ENCODE measurements at places on chromosomes 7 and 10.

DNA sequence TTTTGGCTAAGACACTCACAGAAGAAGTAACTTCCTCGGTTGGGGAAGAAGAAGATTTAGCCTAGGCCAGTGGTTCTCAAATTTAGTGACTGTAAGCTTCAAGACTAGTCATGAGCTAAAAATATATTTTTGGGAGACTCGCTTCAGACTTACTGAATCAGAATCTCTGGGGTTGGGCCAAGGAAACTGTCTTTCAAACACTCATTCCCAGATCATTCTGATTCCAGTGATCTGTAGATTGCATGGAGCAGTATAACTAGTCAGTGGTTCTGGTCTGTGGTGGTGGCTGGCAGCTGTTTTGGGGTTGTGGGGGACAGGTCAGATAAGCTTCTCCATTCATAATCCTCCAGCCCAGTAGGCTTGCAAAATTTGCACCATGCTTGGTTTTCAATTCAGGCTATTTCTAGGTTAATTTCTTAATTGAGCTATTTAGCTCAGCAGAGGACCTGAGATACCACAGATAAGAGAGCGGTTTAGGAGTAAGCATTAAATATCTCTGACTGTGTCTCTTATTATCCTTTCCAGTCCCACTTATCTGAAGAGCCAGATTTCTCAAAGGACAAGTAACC, 3.8 kb upstream of the KAT6B start:
- peak; percentile 21 for DNase-seq

DNA sequence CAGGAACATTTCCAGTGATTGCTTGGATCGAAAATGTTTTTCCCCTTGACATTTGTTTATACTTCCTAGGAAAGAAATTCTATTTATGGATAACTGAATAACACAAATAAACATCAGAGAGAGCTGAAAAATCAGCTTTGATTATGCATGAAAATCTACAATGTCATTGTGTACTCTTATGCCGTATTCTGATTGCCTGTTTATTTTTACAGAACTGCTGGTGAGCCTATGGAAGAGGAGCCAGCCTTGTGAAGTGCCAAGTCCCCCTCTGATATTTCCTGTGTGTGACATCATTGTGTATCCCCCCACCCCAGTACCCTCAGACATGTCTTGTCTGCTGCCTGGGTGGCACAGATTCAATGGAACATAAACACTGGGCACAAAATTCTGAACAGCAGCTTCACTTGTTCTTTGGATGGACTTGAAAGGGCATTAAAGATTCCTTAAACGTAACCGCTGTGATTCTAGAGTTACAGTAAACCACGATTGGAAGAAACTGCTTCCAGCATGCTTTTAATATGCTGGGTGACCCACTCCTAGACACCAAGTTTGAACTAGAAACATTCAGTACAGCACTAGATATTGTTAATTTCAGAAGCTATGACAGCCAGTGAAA, 121.5 kb downstream of the TWIST1 start:
- no peak for DNase-seq

DNA sequence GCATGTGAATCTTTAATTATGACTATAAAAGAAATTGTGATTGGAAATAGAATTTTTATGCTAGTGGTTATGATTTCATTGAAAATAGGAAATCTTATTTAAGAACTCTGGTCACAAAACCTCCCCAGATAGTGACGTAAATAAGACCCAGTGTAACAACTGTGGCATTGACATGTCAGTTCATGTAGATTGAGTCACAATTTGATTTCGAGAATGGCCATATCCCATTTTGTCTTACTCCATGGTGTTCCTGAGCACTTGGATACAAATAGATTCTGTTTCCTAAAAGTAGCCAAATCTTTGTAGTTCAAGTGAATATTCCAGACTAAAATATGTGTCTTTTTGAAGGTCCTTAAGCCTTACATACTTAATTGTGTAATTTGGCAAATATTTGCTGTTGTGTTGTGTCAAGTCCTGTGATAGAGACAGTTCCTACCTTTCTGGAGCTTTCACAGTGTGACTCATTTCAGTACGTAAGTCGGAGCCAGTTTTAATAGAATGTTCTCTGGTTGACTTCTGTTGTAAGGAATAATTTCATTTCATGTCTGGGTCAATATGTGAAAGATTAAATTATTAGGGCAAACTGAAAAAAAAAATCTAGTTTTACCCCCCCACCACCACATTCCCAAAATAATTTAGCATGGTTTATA, 37.1 kb upstream of the TOMM7 start:
- DNase-seq, result peak; percentile 63

- DNase-seq, result no peak
Observed at GRCh38 chr10:80333983-80334382, 22.6 kb downstream of the DYDC1 start.

- DNase-seq, result peak; percentile 80
Observed at GRCh38 chr7:116236020-116236630, 25.8 kb downstream of the TES start.

GRCh38 chr10:126670895-126671261, 385 bp upstream of the C10orf90 start:
- no peak for DNase-seq

DNA sequence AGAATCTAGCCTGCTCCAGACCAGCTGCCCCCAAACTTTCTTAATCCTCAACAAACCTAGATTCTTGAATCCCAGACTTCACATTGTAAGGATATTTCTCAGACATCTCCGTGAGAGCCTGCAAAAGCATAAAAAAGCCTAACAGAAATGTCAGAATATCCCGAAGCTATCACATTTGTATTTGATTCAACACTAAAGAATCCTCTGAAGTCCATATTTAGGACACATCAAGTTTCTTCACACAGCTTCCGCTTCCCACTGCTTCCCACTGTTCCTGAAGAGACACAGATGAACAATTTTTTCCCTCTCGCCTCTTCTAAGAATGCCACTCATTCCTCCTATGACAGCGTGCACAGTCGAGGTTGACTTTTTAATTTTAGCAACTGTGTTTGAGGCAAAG, 396.2 kb upstream of the IGFBP3 start:
- DNase-seq, result peak; percentile 39

- DNase-seq, result no peak
Observed at GRCh38 chr10:24462291-24462813, 253.4 kb downstream of the KIAA1217 start.
